ENCODE measurements at places on chromosomes 16 and 17. TPM values are rescaled to one million over a fixed set of nuclear protein-coding genes. Genes with fewer than 3 reads are reported as not detected.

The FADS6 gene
- total RNA-seq, result not detected

The MAPT gene
- total RNA-seq, result 1.9 TPM

The CACNG4 gene
- 13.0 TPM for total RNA-seq

The BCO1 gene
- total RNA-seq, result 1.5 TPM

The WNT9B gene
- not detected for total RNA-seq

The MSI2 gene
- 41.5 TPM for total RNA-seq

The SHISA9 gene
- not detected for total RNA-seq

The GSG1L gene
- not detected for total RNA-seq

The DDX28 gene
- total RNA-seq, result 18.0 TPM

The RNF112 gene
- 0.46 TPM for total RNA-seq

The SEPHS2 gene
- 54.1 TPM for total RNA-seq

The TP53TG3 gene
- total RNA-seq, result 0.45 TPM

The ABCC1 gene
- total RNA-seq, result 110 TPM

The CDRT4 gene
- total RNA-seq, result 0.61 TPM

The DPEP1 gene
- 0.73 TPM for total RNA-seq

The KRT33A gene
- total RNA-seq, result not detected

The YBX2 gene
- 0.40 TPM for total RNA-seq

The OMG gene
- total RNA-seq, result not detected

The KRTAP4-1 gene
- total RNA-seq, result 0.25 TPM

The TMC5 gene
- 6.4 TPM for total RNA-seq

The CCL7 gene
- total RNA-seq, result 0.62 TPM

The PIPOX gene
- total RNA-seq, result 0.21 TPM

The CD300E gene
- not detected for total RNA-seq

The ABCA9 gene
- not detected for total RNA-seq

The TRIM72 gene
- total RNA-seq, result 0.02 TPM

The ICAM2 gene
- not detected for total RNA-seq

Data from A549 treated with RU486 at 1 μM for 4 hours (cell line).